EH (cell line): ENCODE measurements at places on chromosomes 16 and 17.

GRCh38 chr17:68953340-68953997 lies 1.7 kb downstream of the ABCA8 start:
- no peak for DNase-seq

DNA sequence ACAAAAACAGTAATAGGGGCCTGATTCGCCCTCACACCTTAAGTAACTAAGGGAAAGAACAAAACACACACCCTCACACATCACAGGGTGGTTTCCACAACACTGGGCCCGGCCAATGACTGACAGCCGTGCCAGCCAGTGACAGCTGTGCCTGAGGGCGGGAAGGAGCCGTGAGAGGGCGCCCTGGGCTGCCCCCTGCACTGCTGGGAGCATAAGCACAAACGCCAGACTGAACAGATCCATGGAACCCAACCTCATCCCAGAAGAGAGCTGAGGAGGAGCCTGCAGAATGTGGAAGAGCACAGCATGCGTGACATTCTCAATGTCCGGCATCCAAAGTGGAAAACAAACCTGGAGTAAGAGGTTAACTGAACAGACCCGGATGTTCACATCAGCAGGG lies 16.0 kb downstream of the CSNK1D start:
- peak; percentile 35 for DNase-seq

DNA sequence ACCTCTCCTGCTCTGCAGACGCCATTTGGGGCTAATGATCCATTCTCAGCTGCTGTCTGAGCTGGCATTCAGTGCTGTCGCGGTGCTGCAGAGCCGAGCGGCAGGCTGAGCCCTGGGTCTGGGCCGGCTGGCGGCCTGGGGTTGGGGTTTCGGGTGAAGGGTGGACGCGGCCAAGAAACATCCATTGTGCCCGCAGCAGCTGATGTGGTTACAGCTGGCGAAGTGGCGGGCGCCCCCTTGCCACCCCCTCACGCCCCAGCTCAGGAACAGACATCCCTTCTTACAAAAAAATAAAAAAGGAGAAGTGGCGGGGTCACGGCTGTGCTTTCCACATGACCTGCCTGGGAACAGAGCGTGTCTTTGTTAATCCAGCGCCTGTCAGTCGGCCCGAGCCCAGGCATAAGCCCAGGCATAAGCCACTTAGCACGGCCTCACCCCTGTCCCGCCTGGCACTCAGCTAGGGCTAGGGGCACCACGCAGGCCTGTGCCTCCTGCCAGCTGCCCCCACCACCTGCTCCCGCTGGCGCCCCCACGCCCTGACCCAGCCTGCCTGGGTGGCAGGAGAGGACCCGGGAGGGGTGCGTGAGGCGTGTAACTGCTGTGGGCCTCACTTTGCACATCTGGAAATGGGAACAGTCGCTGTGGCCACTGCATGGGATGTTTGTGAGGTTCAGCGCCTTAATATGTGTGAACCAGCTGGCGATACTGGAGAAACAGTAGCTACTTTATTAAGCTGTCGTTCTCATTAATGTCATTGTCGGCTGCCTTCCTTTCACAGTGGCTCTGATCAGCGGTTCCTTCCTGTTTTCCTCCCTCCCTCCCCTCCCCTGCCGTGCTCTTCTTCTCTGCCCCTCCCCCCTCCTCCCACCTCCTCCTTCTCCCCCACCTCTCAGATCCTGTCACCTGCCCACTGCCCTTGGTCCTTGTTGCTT lies 197.7 kb upstream of the CIBAR2 start:
- DNase-seq, result no peak

DNA sequence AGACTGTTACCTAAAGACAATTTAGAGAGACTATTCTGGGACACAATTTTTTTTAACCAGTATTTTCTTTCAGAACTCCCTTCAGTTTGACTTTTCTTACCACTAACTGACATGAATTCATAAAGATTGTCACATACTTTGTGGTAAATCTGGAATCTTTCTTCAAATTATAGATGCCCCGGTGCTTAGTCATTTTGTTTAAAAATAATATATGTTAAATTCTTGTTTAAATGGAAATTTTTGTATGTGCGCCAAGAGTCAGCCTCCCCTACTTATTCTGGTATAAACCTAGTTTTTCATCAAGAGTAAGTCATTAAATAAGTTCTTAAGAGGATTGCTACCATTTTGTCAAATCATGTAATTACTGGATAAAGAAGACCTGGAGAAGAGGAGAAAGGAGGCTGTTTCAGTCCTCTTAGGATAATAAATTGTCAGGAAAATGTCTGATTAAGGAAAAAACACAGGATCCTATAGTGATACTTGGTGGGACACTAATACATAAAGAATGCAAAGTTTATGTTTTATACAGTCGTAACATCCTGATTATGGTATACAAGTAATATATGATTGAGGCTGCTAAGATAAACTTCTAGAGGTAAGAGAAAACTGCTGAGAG lies 424.4 kb downstream of the PMP22 start:
- DNase-seq, result peak; percentile 90

- DNase-seq, result no peak
These were observed 4.7 kb upstream of the KAT7 start for GRCh38 chr17:49783791-49784190.

- peak; percentile 99 for DNase-seq
These were observed 199.8 kb upstream of the CHMP6 start for GRCh38 chr17:80791758-80792284.

DNA sequence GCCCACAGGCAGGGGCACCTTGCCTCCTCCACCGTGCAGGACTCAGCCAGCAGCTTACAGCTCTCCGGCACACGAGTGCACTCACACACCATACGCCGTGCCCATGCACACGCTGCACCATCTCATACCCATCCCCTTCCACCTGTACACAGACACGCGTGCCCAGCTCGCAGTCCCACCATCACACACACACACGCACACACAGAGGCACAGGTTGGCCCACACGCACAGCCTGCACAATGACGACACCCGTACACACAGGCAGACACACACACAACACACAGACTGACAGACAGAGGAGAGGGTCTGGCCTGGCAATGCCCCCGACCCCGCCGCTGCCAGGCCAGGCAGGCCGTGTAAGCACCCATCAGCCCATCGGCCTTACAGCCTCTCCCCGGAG lies 12.1 kb downstream of the CASKIN1 start:
- DNase-seq, result no peak

DNA sequence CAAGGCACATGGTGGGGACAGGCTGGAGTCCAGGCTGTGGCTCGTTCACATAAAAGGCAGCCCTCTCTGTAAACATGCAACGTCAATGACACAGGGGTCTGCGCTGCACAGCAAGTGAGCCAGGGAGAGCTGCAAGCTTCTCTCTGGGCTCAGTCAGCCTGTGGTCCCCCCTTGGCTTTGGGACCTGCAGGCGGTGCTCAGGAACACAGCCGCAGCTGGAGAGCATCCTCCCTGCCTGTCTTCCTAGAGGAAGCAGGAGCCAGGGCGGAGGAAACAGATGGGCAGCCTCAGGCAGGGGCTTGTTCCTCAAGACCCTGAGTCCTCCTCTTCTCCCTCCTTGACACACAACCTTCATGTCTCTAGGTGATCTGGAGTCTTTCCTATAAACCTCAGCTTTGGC lies 228.0 kb downstream of the C16orf78 start:
- no peak for DNase-seq

GRCh38 chr17:40909755-40910154 lies 24.7 kb upstream of the KRT20 start:
- peak; percentile 77 for DNase-seq

- DNase-seq, result no peak
These were observed 3.1 kb upstream of the TBCD start for GRCh38 chr17:82748756-82749155.

DNA sequence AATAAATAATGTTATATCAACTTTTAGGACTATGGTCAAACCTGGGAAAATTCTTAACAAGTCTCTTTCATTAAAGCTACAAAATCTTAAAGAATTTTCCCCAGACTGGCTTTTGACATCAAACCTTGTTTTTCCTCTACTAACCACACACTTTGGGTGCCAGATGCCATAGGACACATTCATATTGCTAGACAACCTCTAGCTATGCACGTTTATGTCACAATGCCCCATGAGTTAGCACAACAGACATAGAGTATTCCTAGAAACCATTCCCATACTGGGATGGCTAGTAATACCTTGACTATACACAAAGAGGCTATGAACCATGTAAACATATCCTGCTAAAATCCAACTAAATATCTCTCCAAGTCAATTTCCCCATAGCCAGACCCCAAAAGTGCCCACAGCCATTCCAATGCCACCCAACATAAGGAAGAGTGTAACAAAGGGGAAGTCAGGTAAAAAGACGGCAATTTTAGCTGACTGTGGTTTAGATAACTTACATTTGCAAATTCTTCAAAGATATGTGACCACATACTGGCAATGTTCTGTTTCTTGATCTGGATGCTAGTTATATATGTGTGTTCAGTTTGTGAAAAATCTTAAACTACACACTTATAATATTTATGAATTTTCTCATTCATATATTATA lies 23.4 kb downstream of the SMURF2 start:
- DNase-seq, result peak; percentile 70

DNA sequence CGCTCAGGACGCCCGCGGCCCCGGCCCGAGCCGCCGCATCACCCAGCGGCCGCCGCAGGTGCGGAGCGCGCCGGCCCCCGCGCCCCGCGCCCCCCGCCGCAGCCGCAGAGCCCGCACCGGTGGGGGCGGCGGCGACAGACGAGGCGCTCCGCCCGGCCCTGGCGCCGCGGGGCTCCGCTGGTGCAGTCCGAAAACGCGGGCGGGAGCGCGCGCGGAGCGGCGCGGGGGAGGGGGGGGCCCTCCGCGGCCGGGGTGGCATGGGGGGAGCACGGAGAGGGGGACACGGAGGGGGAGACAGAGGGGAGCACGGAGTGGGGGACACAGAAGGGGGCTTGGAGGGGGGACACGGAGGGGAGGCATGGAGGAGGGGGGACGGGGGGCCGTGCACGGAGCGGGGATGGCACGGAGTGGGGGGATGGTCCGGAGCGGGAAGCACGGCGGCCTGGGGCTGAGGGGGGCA lies at the start of gene AATK:
AATK (minus strand) TSS at position 189 of the 460 bp plus-strand sequence. CDS start 229 bp downstream, outside the sequence.
- DNase-seq, result no peak

DNA sequence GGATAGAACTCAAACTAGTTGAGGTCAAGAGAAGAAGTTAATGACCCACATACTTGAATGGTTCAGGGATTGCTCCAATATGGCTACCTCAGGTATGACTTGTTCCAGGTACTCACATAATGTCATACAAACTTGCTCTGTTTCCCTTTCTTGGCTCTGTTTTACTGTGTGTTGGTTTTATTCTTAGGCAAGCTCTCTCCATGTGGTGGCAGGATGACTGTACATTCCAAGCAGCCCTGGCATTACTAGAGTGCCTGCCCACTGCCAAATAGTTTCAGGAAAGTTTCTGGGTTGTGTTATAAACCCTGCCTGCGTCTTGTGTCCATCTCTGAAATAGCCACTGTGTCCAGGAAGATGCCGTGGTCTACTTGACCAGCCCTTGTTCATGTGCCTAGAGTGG lies 476.8 kb downstream of the SHISA9 start:
- DNase-seq, result no peak

DNA sequence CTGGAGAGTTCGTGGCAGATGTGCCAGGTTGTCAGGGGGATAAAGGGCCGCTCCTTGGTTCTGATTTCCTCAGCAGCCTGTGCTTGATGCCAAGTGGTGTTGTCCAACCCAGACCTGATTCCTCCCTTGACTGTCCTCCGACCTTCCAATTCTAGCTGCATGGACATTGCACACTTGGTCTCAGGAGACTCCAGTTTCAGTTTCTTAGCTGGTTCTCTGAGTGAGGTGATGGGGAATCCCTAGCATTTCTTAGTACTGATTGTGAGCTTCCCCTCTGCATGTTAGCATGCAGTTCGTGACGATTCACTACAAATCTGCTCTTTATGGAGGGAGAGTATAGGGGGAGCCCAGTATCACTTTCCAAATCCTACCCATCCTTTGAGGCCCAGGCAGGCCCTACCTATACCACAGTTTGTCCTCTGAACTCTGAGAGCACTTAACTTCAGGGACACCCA lies 12.4 kb upstream of the CCR7 start:
- no peak for DNase-seq

GRCh38 chr17:74736513-74737298 lies at the start of gene RAB37:
TSS of gene RAB37 (plus strand) at chr17:74737256. CDS start at chr17:74737273, 17 bp downstream.
- DNase-seq, result no peak

DNA sequence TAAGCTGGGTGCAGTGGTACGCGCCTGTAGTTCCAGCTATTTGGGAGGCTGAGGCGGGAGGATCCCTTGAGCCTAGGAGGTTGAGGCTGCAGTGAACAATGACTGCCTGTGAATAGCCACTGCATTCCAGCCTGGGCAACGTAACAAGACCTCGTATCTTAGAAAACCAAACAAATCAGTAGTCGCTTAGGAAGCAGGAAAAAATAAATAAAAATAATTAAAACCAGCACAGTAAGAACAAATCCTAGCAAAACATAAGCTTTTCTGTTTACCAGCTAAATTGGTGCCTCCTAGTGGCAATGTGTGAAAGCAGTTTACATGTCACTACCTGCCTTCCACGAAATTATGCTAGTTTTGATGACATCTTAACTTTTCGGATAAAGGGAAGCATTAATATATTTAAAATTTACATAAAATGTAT lies 1.3 kb downstream of the ARMC5 start:
- peak; percentile 76 for DNase-seq

GRCh38 chr16:18788828-18789514 lies 1.2 kb downstream of the RPS15A start:
- peak; percentile 21 for DNase-seq

DNA sequence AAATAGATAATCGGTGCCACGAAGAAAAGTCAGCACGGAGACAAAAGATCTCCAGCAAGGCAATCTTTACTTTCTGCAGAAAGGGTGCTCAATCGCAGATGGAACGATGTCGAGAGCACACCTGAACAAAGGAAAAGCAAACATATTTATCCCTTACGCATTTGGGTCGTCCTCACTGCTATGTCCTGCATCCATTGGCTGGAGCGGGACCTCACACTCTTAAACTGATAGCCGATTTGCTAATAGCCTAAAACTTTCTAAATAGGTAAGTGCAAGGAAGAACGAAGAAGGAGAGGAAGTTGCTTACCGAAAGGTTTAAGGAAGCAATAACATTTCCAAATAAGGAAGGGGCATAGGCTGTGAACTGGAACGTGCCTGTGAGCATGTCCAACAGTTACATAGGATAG lies 1.2 kb upstream of the AKAP10 start:
- no peak for DNase-seq

DNA sequence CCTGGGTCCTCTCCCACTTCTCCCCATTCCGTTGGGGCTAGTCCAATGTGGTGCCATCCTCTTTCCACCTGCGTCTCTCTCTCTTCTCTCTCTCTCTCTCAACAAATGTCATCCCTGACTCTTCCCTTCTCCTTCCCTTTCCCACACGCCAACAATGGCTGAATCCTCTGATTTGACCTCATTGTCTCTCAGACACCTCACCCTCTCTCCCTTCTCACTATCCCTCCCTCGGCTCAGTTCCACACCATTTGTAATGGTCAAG lies 628 bp upstream of the ZNF18 start:
- no peak for DNase-seq

GRCh38 chr17:64084940-64085649 lies 44.8 kb downstream of the ERN1 start:
- DNase-seq, result no peak

- DNase-seq, result no peak
These were observed 267.7 kb downstream of the FTO start for GRCh38 chr16:53971616-53972015.

GRCh38 chr17:16516594-16517051 lies 24.6 kb upstream of the LRRC75A start:
- DNase-seq, result peak; percentile 79

GRCh38 chr16:10693889-10694288 lies 841 bp downstream of the TEKT5 start:
- DNase-seq, result no peak
